ENCODE measurements at places on chromosomes 13 and 19. TPM values are rescaled to one million over a fixed set of nuclear protein-coding genes. Genes with fewer than 3 reads are reported as not detected.

GRCh38 chr13:45859705-45860104 lies 8.2 kb upstream of the SIAH3 start:
- no peak for DNase-seq

- no peak for DNase-seq
These were observed 16.8 kb downstream of the TM6SF2 start for GRCh38 chr19:19256072-19256969.

GRCh38 chr13:60494296-60494695 lies 97.3 kb downstream of the TDRD3 start:
- no peak for DNase-seq

DNA sequence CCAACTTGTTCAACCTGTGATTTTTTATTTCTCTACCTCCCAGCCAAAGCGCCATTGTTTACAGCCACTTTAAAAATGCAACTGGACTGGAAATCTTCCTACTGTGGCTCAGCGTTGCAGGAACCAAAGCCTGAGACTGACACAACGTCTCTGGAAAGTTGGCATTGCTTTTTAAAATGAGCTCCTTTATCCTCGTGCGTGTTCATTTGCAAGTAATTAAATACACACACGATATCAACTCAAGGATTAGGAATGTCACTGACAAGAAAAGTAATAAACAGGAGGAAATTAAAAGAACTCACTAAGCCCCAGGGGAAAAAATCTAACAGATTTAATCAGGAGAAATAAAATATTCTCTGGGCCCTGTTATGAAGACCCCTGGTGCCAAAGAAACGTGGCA lies 184.6 kb upstream of the IRS2 start:
- DNase-seq: no peak

GRCh38 chr13:29502391-29503008 lies 93.0 kb downstream of the SLC7A1 start:
- DNase-seq: no peak

DNA sequence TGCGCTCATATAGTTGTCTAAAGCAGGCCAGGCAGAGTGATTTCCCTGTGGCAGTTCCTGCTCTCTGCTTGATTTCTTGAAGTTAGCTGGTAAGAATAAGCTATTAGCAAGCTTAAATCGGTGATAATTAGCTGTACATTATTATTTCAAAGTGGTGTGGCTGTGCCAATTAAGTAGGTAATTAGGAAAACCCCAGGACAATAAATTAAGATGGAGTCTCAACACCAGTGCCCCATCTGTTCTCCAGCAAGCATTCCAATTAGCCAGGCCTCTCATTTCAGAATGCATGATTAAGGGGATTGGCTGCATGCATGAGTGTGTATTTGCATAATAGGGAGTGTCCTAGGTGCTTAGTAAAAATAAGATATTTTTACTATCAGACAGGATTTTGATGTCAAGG lies 342.3 kb downstream of the GPC5 start:
- DNase-seq: no peak

DNA sequence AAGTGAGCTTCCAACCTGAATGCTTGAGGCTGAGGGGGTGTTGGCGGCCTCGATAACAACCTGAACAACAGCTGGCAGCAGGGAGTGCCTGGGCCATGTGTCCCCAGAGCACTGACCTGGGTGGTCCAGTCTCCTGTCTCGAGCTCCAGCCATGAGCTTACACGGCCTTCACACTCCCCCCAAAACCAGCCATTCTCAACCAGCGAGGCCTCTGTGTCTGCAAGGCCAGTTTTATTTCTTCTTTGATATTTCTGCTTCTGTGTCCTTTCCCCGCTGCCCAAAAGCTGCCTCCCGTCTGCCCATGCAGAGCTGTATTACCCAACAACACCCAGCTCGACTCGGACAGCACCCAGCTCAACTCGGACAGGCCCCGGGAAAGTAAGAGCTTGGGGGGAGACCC lies 32.5 kb upstream of the TFDP1 start:
- no peak for DNase-seq

- no peak for DNase-seq
These were observed 4.7 kb upstream of the TMPRSS9 start for GRCh38 chr19:2355168-2356035.

The LRRC63 gene
- total RNA-seq: 0.16 TPM

Measured in activated naive CD4-positive, alpha-beta T cell treated with anti-CD3 and anti-CD28 coated beads, Interleukin-2, amount 50 U/mL, for 72 hours (primary cell).